GM04504 (cell line): ENCODE measurements at places on chromosomes 6 and 20.
A peak's percentile ranks its signal among the peaks of the same experiment; 100 is the strongest.

GRCh38 chr20:55143601-55144000, 668.2 kb downstream of the DOK5 start:
- no peak for DNase-seq

DNA sequence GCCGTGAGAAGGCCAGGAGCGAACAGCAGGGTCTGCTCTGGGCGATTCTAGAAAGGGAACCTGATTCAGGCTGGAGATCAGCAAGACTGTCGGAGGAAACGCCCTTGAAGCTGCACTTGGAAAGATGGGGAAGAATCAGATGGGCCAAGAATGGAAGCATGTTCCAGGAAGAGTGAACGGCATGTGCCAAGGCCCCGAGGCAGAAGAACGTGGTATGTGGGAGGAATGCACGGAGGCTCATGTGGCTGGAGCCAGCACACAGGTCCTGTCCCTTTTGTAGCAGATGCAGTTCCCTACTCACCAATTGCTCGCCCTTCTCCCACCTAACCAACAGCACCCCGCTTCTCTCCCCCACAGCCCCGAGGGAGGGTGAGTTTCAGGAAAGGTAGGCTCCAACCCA, 180.6 kb downstream of the TFAP2C start:
- DNase-seq = no peak

- peak; percentile 51 for DNase-seq
These were observed 1.9 kb downstream of the NCOA7 start for GRCh38 chr6:125792680-125793079.

- no peak for DNase-seq
These were observed 18.3 kb downstream of the BPIFB1 start for GRCh38 chr20:33301192-33301930.

DNA sequence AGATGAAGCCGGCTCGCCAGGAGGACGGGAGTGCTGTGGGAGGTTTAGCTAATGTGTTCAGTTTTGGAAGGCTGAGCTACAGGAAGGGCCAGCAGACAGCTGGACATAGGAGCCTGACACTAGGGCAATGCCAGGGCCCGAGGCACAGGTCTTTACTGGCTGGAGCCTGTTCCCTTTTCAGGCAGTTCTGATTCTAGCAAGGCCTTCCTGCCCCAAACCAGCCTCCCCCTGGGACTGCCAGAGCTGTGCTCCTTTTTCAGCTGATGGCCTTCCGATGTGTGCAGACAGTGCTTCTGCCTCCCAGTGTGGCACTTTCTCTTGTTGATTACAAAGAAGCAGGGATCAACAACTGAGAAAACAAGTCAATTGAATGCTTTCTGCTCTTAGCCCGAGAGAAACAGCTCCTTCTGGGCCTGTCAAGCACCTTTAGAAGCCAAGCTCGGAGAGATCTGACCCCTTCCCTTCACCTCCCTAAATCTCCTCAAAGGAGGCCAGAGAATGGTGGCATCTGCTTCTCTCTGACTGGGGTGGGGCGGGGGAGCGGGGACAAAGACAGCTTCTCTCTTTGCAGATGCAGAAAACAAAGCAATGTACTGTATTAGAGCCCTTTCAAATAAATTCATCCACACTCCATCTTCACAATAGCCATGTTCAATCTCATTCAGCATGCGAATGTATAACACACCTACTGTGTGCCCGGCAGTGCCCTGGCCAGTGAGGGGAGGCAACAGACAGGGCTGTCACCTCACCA, 63.2 kb downstream of the RAB44 start:
- DNase-seq = no peak

GRCh38 chr20:58408603-58409246, 19.7 kb downstream of the VAPB start:
- DNase-seq = no peak

DNA sequence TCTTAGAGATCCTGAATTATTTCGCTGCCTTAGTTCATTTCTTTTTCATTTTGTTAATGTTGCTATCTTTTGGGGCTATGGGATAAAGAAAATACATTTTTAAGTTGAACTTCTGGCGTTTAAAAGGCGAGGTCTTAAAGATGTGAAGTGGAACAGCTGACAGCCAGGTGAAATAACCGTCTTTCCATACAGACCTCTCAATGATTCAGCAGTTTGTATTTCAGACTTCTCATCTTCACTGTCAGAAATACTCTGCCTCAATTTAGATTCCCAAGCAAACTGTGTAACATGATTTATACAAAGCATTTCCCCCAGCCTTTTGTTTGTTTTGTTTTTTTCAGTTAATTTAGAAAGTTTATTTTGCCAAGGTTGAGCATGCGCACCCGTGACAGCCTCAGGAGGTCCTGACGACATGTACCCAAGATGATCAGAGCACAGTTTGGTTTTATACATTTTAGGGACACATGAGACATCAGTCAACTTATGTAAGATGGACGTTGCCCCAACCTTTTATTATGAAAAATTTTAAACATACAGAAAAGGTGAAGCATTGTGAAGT, 40.0 kb downstream of the SLC9A8 start:
- DNase-seq = no peak

DNA sequence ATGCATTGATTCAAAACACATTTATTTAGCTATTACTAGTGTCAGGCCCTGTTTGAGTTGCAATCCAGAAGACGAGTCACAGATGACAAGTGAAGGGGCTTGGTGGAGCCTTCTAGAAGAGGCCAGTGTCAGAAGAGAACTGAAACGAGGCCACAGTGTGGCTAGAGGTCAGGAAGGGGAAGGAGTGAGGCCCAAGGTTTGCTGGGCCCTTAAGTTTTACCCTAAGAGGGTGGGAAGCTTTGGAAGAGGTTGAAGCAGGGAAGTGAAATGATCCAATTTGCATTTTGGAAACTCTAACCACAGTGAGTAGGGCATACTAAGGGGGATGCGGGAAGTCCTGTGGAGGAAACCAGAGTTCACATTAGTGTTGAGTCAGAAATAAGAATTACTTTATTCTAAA, 25.0 kb downstream of the TTK start:
- DNase-seq = no peak

- DNase-seq = peak; percentile 88
These were observed 10.9 kb downstream of the ZNF217 start for GRCh38 chr20:53582574-53583351.

- no peak for DNase-seq
These were observed 103.6 kb downstream of the COL12A1 start for GRCh38 chr6:75102301-75102700.

DNA sequence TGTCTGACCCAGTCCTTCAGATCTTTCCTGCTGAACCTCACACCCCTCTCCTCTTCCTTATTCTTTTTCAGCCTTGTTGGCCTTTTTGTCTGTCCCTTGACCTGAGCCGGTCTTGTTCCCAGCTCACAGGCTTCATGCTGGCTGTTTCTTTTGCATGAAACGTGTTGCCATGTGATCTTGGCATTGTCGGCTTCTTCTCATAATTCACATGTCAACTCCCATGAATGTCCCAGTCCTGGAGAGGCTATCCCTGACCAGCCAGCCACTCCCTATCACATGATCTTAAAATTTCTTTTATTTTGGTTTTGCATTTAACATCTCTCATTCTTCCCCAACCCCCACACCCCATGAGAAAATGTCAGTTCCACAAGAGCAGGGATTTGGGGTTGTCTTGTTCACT, 131.2 kb upstream of the TSHZ2 start:
- DNase-seq = no peak

- DNase-seq = peak; percentile 82
These were observed 69.7 kb downstream of the RFPL4B start for GRCh38 chr6:112416866-112417265.

- DNase-seq = no peak
These were observed 25.1 kb upstream of the CDH22 start for GRCh38 chr20:46333161-46333991.

- peak; percentile 42 for DNase-seq
These were observed 584.2 kb downstream of the CD109 start for GRCh38 chr6:74280130-74280692.

- DNase-seq = no peak
These were observed 17.0 kb downstream of the RPS6KA2 start for GRCh38 chr6:166610069-166610468.

DNA sequence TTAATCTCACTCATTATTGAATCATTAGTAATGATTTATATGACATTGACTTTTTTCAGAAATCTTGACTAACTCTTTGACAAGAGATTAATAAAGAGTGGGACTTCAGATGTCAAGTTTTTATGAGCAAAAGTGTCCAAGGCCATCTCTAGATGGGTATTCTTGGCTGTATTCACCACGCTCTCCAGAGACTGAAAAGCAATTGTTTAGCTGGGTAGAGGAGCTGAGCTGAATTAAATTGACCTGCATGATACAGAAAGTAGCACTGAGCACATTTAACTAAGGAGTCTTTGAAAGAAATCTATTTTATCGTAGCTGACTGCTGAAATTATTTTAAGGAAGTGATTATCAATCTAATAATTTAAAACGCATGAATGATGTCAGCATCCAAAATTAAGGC, 89.4 kb downstream of the LINC00237 start:
- DNase-seq = no peak

DNA sequence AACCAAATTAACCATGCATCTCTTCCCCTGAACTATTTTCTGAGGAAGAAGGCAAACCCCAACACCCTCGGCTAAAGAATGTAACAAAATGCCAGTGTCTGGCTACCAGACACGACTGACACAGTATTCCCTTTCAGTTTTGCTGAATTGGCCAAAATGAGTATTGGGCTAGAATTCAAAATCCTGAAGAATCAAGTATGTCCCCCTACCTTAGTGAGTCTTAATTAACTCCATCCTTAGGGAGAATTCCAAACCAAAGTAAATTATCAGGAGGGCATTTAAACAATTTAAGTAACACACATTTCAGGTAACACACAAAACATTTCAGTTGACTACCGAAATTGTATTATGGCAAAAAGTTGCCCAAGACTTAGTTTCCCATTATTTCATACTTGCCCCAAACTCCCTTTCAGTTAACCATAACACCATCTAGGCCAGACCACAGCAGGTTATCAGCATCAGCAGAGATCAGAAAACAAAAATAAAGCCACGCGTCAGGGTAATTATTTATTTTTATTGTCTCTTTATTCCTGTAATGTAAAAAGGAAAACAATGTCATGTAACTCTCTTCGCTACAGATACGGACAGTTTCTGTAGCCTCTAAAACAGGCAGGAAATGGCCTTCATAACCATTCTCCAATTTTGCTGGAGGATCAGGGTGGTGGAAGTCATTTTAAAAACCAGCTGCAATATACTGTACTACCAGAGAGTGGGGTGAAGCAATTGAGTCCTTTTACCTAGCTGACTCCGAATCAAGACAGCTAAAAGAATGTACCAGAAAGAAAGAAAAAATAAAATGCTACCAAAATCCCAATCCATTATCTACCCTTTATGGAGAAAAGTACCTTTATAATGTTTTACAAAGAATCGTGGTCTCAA, 1.9 kb downstream of the SNX5 start:
- no peak for DNase-seq

DNA sequence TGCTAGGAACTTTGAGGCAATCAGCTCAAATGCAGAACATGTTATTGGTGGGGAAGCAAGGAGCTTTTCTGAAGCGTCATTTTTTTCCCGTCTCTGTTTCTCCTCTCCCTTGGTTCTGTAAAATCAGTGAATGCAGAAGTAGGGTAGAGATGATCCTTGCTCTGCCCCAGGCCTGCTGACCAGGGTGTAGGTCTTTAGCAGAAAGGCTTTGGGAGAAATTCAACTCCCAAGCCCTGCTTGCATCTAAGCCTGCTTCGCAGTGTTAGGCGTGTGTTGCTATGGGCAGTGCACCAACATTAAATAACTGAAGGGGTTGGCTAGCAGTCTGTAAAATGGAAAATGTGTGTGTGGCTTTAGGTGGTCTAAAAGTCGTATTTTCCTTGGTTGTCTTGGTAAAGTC, 45.9 kb downstream of the SASH1 start:
- DNase-seq = no peak

DNA sequence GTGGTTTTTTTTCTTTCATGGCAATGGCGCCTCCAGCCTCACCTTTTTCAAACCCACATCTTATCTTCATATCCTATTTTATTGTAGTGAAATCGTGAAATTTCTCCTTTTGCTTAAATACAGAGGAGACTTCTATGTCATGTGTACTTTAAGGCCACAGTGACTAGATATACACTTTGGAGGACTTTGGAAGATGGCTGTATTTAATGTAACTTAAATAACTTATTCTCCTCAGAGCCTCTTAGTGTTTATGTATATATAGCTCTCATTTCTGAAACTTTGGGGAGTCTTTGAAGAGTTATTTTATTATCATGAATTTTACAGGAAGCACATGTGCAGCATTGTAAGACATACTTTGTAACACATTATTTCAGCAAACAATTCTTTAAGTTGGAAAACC, 968 bp downstream of the LAMA2 start:
- DNase-seq = no peak

GRCh38 chr6:13285705-13286104, 42.6 kb downstream of the TBC1D7 start:
- DNase-seq = no peak

GRCh38 chr6:36350681-36351571, 14.2 kb upstream of the BNIP5 start:
- DNase-seq = no peak

GRCh38 chr6:167588181-167588919, 238.4 kb upstream of the AFDN start:
- DNase-seq = no peak
